ENCODE measurements at places on chromosomes 3 and 15. TPM values are rescaled to one million over a fixed set of nuclear protein-coding genes. Genes with fewer than 3 reads are reported as not detected.

MORC1 gene
- not detected for total RNA-seq

PDZRN3 gene
- total RNA-seq: 18.3 TPM

B3GALNT1 gene
- 29.2 TPM for total RNA-seq

PAK6 gene
- not detected for total RNA-seq

GOLIM4 gene
- 50.1 TPM for total RNA-seq

CTXN2 gene
- total RNA-seq: not detected

FAH gene
- total RNA-seq: 21.2 TPM

LPCAT4 gene
- total RNA-seq: 11.9 TPM

CORO2B gene
- 14.1 TPM for total RNA-seq

ECE2 gene
- not detected for total RNA-seq
